ENCODE measurements at places on chromosomes 4 and X.

GRCh38 chrX:110210417-110211139 lies 107.3 kb downstream of the AMMECR1 start:
- no peak for DNase-seq

- no peak for DNase-seq
Measured at GRCh38 chr4:52866734-52867133, 4.6 kb downstream of the RASL11B start.

DNA sequence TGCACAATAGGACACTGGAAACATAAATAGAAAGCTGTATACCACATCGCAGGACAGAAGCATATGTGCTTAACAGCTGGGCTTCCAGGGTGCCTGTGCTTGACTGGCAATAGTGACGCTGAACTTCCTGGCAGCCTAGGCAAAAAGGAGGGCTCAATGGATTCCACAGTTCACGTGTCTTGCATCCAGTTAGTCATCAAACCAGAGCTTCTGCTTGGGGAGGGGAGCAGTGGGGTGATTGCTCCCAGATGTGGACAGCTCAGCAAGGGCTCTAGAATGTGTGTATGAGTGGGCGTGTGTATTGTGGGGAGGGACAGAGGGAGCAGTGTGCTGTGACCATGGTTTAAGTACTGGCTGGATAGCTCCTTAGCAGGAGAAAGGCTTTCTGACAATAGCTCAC lies 2.3 kb downstream of the PRRG3 start:
- DNase-seq: no peak

DNA sequence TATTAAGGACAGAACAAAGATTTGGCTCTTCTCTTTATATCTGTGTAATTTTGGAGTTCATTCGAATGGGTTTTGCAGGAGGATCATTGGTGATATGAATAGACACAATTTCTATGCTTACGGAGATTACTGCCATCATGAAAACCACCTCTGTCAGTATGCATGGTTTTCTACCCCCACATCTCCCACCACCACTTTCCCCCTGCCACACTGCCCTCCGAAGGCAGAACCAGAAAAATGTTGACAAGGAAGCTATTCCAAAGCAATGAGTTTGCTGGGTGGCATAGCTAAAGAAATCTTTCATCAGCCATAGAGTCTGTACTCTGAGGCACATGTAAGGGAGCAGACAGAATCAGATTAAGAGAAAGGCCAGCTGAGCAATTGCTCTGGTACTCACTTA lies 567.3 kb upstream of the ACTRT1 start:
- no peak for DNase-seq

DNA sequence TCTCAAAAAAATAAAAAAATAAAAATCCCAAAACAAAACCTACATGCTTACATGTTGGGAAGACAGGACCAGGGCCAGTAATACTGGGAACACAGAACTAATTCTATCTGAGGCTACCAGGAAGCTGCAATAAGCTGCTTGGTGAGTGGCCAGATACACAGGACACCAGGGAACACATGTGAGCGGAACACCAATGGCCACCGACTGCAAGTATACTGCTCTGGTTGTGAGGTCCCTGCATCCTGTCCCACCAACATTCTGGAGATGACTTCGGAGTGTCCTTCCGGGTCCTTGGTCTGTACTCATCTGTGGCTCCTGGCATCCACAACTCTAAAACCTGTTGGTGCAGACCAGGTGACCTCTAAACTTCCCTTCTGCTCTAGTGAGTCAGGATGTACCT lies 2.7 kb downstream of the TNIP2 start:
- no peak for DNase-seq

DNA sequence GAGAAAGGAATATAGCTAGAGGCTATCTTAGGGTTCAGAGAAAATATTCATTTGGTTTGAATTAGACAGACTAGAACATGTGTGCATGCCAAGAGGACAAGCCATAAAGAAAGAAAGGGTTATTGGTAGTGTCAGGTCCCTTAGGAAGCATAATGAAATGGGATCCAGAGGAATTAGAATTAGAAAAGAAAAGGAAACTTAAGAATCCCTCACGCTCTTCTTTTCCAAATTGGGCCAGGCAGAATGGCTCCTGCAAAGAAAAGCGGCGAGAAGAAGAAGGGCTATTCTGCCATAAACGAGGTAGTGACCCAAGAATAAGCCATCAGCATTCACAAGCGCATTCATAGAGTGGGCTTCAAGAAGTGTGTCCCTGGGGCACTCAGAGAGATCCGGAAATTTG lies 4.9 kb upstream of the ABCG2 start:
- no peak for DNase-seq

GRCh38 chr4:11426731-11427120 lies 2.0 kb downstream of the HS3ST1 start:
- no peak for DNase-seq

DNA sequence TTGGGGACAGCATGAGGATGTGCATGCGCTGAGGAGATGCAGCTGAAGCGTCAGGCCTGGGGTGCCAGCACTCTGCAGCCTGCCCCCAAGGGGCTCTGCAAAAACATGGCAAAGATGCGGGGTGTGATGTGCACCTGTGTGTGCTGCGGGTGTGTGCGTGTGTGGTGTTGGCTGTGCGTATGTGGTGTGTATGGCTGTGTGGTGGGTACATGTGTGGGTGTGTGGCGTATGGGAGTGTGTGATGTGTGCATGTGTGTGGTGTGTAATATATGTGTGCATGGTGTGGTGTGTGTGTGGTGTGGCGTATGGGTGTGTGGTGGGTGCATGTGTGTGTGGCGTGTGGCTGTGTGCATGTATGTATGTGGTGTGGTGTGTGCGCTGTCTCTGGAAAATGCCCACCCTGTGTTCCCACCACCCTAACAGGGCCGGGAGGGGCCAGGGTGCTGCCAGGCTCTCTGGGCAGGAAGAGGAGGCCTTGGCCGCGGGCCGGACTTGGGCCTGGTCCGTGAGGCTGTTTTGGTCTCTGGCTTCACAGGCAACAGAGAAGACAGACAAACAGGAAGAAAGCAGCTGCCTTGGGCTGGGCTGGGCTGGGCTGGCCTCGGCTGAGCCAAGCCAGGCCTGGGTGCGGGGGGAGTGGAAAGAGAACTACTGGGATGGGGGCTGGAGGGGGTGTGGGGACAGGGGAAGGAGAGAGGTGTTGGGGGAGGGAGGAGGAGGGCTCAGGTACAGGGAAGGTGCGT lies 1.1 kb upstream of the AVPR2 start:
- no peak for DNase-seq

GRCh38 chr4:77564231-77564630 lies 41.4 kb upstream of the CXCL13 start:
- no peak for DNase-seq

GRCh38 chr4:54942721-54943120 lies 182.7 kb downstream of the KDR start:
- DNase-seq: no peak

DNA sequence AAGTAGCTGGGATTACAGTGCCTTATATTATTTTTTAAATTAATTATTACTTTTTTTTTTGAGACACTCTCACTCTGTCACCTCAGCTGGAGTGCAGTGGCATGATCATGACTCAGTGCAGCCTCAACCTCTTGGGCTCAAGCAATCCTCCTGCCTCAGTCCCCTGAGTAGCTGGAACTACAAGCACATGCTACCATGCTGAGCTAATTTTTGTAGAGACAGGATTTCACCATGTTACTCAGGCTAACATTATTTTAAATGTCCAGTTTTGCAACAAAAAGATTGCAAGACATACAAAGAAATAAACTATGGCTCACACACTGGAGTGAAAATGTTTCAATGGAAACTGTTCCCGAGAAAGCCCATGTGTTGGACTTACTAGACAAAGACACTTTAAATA lies 59.2 kb downstream of the MND1 start:
- no peak for DNase-seq

DNA sequence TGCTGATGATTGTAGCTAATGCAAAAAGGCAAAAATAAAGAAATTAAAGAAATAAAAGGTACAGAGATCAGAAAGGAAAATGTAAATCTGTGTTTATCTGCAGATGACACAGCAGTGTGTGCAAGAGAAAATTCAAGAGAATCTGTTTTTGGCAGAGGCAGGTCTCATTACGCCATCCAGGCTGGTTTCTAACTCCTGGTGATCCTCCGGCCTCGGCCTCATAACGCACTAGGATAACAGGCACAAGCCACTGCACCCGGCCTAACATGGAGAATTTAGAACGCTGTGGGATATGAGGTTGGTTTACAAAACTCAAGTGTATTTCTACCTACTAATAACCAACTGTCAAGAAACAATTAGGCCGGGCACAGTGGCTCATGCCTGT lies 29.4 kb downstream of the CTBP1 start:
- DNase-seq: no peak

GRCh38 chr4:125062115-125063050 lies 252.4 kb upstream of the FAT4 start:
- DNase-seq: no peak

DNA sequence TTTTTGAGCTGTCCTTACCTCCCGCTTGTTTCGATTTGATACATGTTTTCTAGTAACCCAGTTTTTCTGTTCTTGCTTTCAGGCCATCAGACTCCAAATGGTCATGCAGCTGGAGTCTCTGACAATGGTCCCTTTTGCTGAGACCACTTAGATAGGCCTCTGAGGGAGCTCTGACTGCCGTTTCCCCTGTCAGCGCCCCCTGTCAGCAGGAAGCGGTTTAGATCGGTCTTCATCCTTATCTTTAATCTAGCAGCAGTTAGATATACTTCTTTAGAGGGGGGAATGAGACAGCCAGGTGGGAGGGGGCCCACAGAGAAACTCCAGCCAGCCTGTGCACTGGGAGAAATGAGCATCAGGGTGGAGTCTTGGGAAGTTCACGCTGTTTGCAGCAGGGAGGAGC lies 457.9 kb downstream of the GPAT3 start:
- no peak for DNase-seq

- no peak for DNase-seq
Measured at GRCh38 chrX:40571600-40571999, 9.2 kb upstream of the ATP6AP2 start.

DNA sequence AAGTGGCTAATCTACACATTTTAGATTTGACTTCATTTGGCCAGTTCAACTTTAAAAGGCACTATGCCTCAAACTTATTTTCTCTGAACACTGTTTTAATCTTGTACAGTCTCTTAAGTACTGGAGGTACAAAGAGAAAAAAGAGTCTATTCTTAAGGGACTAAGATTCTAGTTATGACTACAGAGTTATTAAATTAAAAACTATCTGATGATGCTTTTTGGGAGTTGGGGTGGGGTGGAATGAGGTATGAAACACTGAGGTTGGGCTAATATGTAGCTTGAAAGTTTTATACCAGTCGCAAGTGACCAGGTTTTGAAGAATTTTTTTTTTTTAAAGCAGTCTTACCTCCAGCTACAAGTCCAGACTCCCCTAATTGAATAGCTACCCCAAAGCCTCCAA lies 17.7 kb upstream of the GPR34 start:
- no peak for DNase-seq

GRCh38 chr4:10055871-10056270 lies 34.6 kb upstream of the SLC2A9 start:
- DNase-seq: no peak

DNA sequence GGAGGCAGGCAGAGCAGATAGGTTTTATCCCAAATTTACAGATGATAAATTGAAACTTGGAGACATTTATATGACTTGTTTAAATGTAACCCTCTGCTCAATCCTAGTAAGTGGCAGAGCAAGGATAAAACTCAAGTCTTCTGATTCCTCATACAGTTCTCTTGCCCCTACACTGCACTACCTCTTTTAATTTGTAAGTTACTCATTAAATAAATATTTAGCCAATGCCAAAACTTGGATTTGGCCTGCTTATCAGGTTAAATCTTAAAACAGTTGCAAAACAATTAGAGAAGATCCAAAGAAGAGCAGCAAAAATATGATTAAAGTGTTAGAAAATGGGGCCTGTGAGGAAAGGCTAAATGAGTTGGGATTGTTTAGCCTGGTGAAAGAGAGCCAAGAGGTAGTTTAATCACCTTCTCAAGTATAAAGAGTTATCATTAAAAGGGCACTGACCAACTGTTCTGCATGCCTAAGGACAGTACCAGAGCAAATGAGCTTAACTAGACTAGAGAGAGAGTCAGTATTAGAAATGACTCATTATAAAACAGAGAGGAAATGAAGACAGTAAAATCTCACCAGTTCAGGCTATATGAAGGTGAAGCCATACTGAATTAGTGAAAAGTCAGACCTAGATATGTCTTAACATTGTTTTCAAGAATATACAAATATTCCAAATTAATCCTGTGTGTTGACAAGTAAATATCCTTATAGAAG lies 146.3 kb downstream of the GRIA3 start:
- DNase-seq: no peak

GRCh38 chr4:136803433-136803832 lies 728.9 kb downstream of the PCDH18 start:
- no peak for DNase-seq

DNA sequence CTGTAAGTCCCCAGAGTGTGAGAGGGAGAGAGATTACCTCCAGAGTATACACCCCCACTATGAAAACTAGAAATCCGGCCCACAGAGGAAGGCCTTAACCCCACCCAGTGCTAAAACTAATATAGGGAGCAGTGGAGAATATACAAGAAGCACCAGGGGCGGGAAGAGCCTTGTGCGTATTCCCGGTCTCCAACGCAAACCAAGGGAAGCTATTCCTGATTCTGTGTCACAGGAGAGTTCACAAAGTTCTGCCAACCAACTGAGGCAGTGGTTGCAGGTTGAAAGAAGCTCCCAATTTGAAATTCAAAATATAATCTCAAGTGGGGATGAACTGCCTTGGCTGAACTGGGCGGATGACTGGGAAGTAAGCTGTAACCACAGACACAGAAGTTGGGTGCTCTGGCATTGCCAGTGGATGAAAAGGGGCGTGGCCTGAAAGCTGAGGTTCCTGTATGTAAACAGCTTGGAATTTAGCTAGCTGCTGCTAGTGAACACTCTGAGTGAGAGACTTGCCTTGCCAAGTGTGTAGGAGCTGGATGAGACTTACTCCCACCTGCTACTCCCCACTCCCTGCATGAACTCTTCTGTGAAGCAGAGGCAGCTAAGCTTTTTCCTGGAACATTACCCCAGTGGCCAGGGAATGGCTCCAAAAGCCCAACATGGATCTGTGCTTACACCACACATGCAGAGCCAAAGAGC lies 32.7 kb downstream of the ELF2 start:
- no peak for DNase-seq

- no peak for DNase-seq
Measured at GRCh38 chr4:140255467-140255866, 101.5 kb upstream of the MAML3 start.

DNA sequence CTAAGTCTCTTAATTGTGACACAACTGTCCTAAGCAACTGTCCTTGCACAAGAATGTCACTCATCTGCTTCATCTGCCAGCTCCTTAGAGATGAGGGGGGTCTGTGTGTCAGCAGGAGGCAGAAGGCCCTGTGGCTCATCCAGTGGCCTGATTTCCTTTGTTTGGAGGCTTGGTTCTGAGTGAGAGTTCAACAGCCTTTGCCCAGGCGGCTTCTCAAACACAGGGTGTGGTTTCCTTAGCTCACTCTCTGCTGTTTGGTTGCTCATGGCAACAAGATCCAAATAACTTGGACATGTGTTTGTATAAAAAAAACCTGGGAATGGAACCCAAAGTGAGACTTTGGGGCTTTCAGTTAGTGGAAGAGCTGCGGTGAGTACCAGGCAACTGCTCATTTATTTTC lies 46.6 kb downstream of the MAP7D3 start:
- DNase-seq: no peak
